ENCODE measurements at places on chromosomes 7 and 10. TPM values are rescaled to one million over a fixed set of nuclear protein-coding genes. Genes with fewer than 3 reads are reported as not detected.

GRCh38 chr7:37920305-37920848, at the start of gene EPDR1:
EPDR1 (plus strand) TSS chr7:37920640; CDS start chr7:37920940, 300 bp downstream.
- H3K36me3 ChIP-seq = no peaks in the 10 kb centered on the region
- no peaks in the 10 kb centered on the region for H3K27me3 ChIP-seq
- peak within 1 kb of the TSS; percentile 75 for H3K27ac ChIP-seq
- H3K4me1 ChIP-seq = peaks cover 48% of the 10 kb centered on the region
- no peak for DNase-seq

DNA sequence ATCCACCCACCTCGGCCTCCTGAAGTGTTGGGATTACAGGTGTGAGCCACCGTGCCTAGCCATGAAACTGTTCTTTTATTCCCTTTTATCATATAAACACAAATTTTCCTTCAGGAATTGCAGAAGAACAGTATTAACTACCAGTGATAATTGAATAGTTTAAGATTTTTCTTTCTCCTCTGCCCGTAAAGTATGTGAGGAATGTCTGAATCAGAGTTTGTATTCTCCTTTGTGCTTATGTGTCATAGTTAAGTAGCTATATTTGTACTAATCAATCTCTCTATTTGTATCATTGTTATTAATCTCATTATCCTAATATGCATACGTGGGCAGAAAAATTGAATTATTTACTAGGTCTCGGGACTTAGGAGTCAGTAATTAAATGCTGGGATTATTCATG, 83.6 kb downstream of the ZNF277 start:
- no peaks in the 10 kb centered on the region for H3K36me3 ChIP-seq
- H3K27ac ChIP-seq = no peak overlapping the region
- no peaks in the 10 kb centered on the region for H3K27me3 ChIP-seq
- no peak for DNase-seq

DNA sequence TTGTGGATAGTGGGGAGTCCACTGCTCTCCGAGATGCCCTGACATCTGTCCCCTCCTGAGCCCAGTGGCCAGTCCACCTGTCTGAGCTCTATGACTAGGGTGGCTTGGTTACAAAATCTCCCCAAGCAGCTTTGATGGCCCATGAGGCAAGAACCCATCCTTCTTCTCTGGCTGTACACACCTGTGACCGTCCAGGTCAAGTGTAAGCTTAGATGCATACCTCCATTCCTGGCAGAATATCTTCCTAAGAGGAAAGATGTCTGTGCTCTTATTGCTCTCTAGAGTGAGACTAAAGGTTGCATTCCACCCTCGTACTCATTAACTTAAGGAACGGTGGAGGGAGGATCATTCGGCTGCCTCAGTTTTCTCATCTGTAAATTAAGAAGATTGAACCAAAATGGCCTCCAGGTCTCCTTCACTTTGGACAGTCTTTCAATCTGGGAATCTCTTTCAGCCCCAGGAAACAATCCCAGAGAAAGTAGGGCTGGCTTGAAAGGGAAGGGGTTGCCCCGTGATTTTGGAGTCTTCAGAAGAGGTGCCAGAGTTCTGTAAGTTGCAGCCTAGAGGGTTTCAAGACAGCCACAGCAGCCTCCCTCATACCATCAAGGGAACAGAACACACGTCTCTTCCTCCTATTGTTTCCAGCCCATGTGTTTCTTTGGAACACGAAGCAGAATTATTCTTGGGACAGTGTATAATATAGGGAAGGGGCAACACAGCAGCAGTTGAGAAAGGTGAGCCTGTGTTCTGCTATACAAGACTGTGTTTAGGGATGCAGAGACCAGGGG, 5.5 kb downstream of the HOXA4 start:
- H3K36me3 ChIP-seq = no peaks in the 10 kb centered on the region
- peaks cover 3% of the 10 kb centered on the region for H3K4me1 ChIP-seq
- H3K27me3 ChIP-seq = no peaks in the 10 kb centered on the region
- DNase-seq = no peak
- peak overlapping the region; percentile 99 for H3K4me3 ChIP-seq
- peak overlapping the region; percentile 44 for H3K27ac ChIP-seq

EBLN1 gene
- not detected for total RNA-seq

- H3K27me3 ChIP-seq = no peaks in the 10 kb centered on the region
- H3K4me3 ChIP-seq = no peak overlapping the region
- no peak for DNase-seq
- H3K27ac ChIP-seq = no peak overlapping the region
- H3K4me1 ChIP-seq = no peaks in the 10 kb centered on the region
- H3K36me3 ChIP-seq = no peaks in the 10 kb centered on the region
These were observed 171.2 kb upstream of the COL1A2 start for GRCh38 chr7:94223375-94224084.

ETV1 gene
- total RNA-seq = 8.7 TPM

RNF148 gene
- total RNA-seq = 0.27 TPM

GRCh38 chr7:48028938-48029337, at the start of gene SUN3:
SUN3 (minus strand) TSS chr7:48029107; CDS start chr7:48028938, 169 bp downstream.
- no peak within 1 kb of the TSS for H3K4me3 ChIP-seq
- H3K4me1 ChIP-seq = no peaks in the 10 kb centered on the region
- no peaks in the 10 kb centered on the region for H3K36me3 ChIP-seq
- DNase-seq = no peak

PDE6C gene
- total RNA-seq = not detected

DNA sequence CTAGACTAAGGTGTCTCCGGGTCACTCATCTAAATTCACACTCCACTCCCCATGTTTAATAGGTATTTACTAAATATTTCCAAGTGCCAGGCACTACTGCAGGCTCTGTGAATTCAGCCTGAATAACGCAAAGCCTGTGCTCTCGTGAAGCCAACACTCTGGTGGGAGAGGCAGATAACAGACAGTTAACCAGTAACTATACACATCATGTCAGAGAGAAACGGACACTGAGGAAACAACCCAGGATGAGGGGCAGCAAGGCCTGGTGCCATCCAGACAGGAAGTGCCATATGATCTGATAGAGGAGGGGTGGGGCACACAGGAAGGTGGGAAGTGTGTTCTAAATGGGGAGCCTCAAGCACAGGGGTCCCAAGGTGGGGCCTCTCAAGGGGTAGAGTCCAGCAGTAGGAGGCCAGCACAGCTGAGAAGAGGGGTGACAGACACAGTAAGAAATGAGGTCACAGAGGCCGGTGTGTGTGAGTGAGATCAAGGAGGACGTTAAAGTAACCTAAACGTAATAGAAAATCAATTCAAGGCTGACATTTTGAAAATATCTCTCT, 85.3 kb downstream of the LARP4B start:
- peaks cover 5% of the 10 kb centered on the region for H3K4me1 ChIP-seq
- H3K4me3 ChIP-seq = no peak overlapping the region
- no peak overlapping the region for H3K27ac ChIP-seq
- peaks cover 8% of the 10 kb centered on the region for H3K36me3 ChIP-seq

SMO gene
- 16.4 TPM for total RNA-seq

- DNase-seq = no peak
- H3K27me3 ChIP-seq = no peaks in the 10 kb centered on the region
These were observed 703.5 kb upstream of the SEMA3D start for GRCh38 chr7:85890244-85890811.

CALCR gene
- total RNA-seq = not detected

DNA sequence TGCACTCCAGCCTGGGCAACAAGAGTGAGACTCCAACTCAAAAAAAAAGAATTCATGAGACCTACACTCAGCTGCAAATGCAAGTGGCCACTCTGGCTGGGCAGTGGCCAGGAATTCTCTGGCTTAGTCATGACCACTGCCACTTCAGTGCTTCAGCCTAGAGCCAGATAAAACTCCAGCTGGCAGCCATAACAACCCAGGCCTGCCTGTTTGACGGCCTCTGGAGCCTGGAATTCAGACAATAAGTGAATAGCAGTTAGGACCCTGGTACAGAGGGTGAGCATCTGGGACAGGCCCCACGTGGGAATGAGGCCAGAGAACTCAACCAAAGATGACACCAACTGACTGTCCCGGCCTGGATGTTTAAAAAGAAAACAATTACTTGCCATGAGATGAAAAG, 18.9 kb downstream of the RCC1L start:
- no peak overlapping the region for H3K4me3 ChIP-seq
- no peaks in the 10 kb centered on the region for H3K27me3 ChIP-seq
- peaks cover 41% of the 10 kb centered on the region for H3K4me1 ChIP-seq
- peak; percentile 56 for DNase-seq
- H3K36me3 ChIP-seq = peaks cover 27% of the 10 kb centered on the region

GRCh38 chr10:130933008-130933390, 378.5 kb downstream of the TCERG1L start:
- H3K4me3 ChIP-seq = no peak overlapping the region
- no peak for DNase-seq
- H3K27me3 ChIP-seq = no peaks in the 10 kb centered on the region
- H3K4me1 ChIP-seq = no peaks in the 10 kb centered on the region

DNA sequence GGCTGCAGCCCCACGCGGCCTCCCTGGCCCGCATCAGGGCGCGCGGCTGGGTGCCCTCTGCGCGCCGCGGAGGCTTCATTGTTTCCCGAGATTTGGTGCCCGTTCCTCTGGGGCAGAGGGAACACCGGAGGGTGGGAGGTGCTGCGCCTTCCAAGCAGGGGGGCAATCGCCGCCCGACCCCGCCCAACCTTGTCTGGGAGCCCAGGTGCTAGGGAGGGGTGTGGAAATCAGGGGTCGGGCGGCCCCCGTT, 1.0 kb upstream of the NRP1 start:
- DNase-seq = no peak
- H3K36me3 ChIP-seq = no peaks in the 10 kb centered on the region
- peak overlapping the region; percentile 92 for H3K27ac ChIP-seq
- peaks cover 7% of the 10 kb centered on the region for H3K4me1 ChIP-seq
- peak overlapping the region; percentile 94 for H3K4me3 ChIP-seq

DNA sequence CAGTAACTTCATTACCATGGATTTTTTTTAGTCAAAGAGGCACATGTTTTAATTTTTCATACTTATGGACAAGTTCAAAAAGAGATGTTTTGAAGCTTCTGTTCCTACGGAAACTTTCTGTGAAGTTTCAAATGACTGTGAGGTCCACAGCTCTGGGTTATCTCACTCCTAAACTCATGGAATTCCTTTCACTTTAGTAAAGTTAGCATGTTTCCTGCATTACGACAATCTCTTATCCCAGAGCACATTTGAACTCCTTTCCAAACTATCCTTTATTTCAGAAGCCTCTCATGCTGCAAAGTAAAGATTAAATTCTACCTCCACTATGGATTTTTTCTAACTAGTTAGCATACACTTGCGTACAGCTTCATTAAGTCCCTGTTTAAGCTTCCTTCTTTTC, 15.3 kb upstream of the ADD3 start:
- peak overlapping the region; percentile 53 for H3K27ac ChIP-seq
- DNase-seq = no peak
- H3K4me3 ChIP-seq = peak overlapping the region; percentile 47
- no peaks in the 10 kb centered on the region for H3K4me1 ChIP-seq

NKX2-3 gene
- not detected for total RNA-seq

SPDYE9 gene
- not detected for total RNA-seq

DNA sequence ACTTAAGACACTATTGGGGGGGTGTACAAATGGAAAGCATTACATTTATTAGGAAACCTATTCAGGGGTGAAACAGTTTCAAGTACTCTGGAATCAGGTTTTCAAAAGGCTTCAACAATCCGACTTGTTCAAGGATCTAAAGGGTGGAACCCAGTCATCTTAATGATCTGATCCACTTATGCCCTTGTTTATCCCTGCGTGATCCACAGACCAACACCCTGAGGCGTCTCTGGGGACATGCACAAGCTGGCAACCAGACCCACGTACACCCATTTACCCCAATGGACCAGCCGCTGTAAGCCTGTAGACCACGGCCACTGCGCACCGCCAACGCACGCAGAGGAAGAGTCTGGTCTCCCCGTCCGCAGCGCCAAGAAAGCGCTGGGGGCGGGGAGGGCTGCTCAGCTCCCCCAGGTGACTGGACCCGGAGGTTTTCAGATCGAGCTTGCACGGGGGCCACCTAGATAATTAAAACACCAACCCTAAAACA, 13.4 kb downstream of the HNRNPF start:
- H3K27ac ChIP-seq = peak overlapping the region; percentile 92
- peak overlapping the region; percentile 85 for H3K4me3 ChIP-seq
- no peaks in the 10 kb centered on the region for H3K27me3 ChIP-seq
- no peak for DNase-seq
- peaks cover 13% of the 10 kb centered on the region for H3K4me1 ChIP-seq
- peaks cover 34% of the 10 kb centered on the region for H3K36me3 ChIP-seq

DNA sequence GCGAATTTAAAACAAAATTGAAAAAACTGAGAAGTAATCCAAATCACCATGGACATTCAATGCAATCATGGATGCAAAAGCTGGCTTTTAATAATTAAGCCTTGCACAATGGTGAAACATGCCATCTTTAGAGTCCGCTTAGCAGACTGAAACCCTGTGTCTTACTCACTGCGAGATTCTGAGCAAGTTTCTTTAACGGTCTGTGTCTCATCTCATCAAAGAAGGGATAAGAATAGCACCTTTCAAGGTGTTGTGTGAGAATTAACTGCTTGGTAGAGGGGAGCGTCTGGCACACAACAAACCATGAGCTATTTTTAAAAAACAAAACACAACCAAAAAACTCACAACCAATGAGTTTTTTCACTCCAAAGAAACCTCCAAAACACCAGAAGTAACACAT, 21.4 kb downstream of the ACBD7 start:
- no peaks in the 10 kb centered on the region for H3K27me3 ChIP-seq
- H3K36me3 ChIP-seq = no peaks in the 10 kb centered on the region
- no peak overlapping the region for H3K27ac ChIP-seq
- DNase-seq = no peak

- peaks cover 11% of the 10 kb centered on the region for H3K36me3 ChIP-seq
- no peak for DNase-seq
- H3K27me3 ChIP-seq = no peaks in the 10 kb centered on the region
- no peak overlapping the region for H3K4me3 ChIP-seq
- no peaks in the 10 kb centered on the region for H3K4me1 ChIP-seq
These were observed 9.0 kb downstream of the ADCK2 start for GRCh38 chr7:140681766-140682165.

GRCh38 chr7:33886149-33886623, 19.2 kb upstream of the BMPER start:
- no peaks in the 10 kb centered on the region for H3K36me3 ChIP-seq
- no peak overlapping the region for H3K4me3 ChIP-seq
- H3K4me1 ChIP-seq = peaks cover 17% of the 10 kb centered on the region
- no peak overlapping the region for H3K27ac ChIP-seq
- DNase-seq = no peak

GRCh38 chr7:150999497-151000230, 8.8 kb downstream of the NOS3 start:
- H3K36me3 ChIP-seq = no peaks in the 10 kb centered on the region
- H3K27ac ChIP-seq = no peak overlapping the region
- no peak for DNase-seq
- H3K4me3 ChIP-seq = no peak overlapping the region
- no peaks in the 10 kb centered on the region for H3K27me3 ChIP-seq
- H3K4me1 ChIP-seq = no peaks in the 10 kb centered on the region

DNA sequence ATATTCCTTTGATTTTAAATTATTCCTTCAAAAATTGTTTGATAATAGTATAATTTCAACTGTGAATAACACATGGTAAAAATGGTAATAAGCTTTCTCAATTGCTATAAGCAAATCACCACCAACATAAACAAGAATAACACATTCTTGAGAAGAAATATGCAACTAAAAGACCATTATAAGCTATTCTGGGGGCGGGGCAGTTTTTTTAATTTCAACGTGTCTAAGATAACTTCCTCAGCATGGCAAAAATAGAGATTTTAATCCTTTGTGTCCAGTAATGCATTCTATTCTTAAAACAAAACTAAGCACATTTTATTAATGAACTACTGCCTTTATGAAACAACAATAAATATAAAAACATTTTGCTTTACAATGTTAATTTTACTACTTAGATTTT, 1.5 kb downstream of the DNAJC12 start:
- no peak overlapping the region for H3K27ac ChIP-seq
- H3K4me1 ChIP-seq = no peaks in the 10 kb centered on the region
- H3K27me3 ChIP-seq = no peaks in the 10 kb centered on the region
- H3K4me3 ChIP-seq = no peak overlapping the region
